Lung microvascular endothelial cell (primary cell): ENCODE measurements at places on chromosomes 13 and 19. TPM values are rescaled to one million over a fixed set of nuclear protein-coding genes. Genes with fewer than 3 reads are reported as not detected.

PTGIR gene
- total RNA-seq = 0.20 and 0.22 TPM in 2 replicates

ZNF471 gene
- 0.65 and 1.6 TPM in 2 replicates for total RNA-seq

SHISA2 gene
- total RNA-seq = 0.87 and 1.8 TPM in 2 replicates

MARK4 gene
- total RNA-seq = 6.5 and 23.0 TPM in 2 replicates

HRC gene
- not detected in 2 replicates for total RNA-seq

AXL gene
- 2.6 and 27.0 TPM in 2 replicates for total RNA-seq

SIPA1L3 gene
- total RNA-seq = 7.2 and 13.1 TPM in 2 replicates

PSG7 gene
- not detected in 2 replicates for total RNA-seq

OSCAR gene
- total RNA-seq = under 0.01 TPM in 1 of 2 replicates, not detected in the other

ZNF568 gene
- total RNA-seq = 7.8 and 12.1 TPM in 2 replicates

C2CD4C gene
- total RNA-seq = 2.0 and 7.5 TPM in 2 replicates
